ENCODE measurements at places on chromosomes 6 and 20. TPM values are rescaled to one million over a fixed set of nuclear protein-coding genes. Genes with fewer than 3 reads are reported as not detected.

DSP gene
- total RNA-seq: 0.04 TPM

- peaks cover 13% of the 10 kb centered on the region for H3K4me1 ChIP-seq
- DNase-seq: no peak
- H3K36me3 ChIP-seq: no peaks in the 10 kb centered on the region
- no peak overlapping the region for H3K27ac ChIP-seq
- peaks cover 13% of the 10 kb centered on the region for H3K27me3 ChIP-seq
Observed at GRCh38 chr6:7697820-7698623, 27.9 kb upstream of the BMP6 start.

- H3K36me3 ChIP-seq: no peaks in the 10 kb centered on the region
- no peak overlapping the region for H3K27ac ChIP-seq
- H3K4me1 ChIP-seq: no peaks in the 10 kb centered on the region
- H3K4me3 ChIP-seq: no peak overlapping the region
- H3K27me3 ChIP-seq: no peaks in the 10 kb centered on the region
Observed at GRCh38 chr6:72683797-72684196, 61.9 kb downstream of the KCNQ5 start.

DNA sequence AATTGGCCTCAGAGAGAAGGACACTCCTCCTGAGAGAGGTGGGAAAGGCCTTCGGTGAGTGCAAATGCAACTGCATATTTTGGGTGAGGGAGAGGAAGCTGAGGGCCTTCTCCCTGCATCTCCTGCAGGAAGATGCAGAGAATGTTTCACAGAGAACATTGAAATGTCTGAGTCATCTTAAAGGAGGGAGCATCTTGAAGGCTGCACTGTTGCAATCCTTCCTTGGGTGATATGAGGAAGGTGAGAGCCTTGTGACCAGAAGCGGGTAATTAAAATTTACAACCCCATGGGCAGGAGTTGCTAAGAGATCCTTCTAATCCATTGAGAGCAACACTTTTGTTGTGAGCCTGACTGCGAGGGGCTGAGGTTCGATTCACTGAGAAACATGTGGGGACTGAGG is 375.7 kb upstream of the MARCKS start:
- H3K4me1 ChIP-seq: no peaks in the 10 kb centered on the region
- H3K4me3 ChIP-seq: no peak overlapping the region
- H3K36me3 ChIP-seq: no peaks in the 10 kb centered on the region
- no peak for DNase-seq
- H3K27me3 ChIP-seq: no peaks in the 10 kb centered on the region
- no peak overlapping the region for H3K27ac ChIP-seq

DNA sequence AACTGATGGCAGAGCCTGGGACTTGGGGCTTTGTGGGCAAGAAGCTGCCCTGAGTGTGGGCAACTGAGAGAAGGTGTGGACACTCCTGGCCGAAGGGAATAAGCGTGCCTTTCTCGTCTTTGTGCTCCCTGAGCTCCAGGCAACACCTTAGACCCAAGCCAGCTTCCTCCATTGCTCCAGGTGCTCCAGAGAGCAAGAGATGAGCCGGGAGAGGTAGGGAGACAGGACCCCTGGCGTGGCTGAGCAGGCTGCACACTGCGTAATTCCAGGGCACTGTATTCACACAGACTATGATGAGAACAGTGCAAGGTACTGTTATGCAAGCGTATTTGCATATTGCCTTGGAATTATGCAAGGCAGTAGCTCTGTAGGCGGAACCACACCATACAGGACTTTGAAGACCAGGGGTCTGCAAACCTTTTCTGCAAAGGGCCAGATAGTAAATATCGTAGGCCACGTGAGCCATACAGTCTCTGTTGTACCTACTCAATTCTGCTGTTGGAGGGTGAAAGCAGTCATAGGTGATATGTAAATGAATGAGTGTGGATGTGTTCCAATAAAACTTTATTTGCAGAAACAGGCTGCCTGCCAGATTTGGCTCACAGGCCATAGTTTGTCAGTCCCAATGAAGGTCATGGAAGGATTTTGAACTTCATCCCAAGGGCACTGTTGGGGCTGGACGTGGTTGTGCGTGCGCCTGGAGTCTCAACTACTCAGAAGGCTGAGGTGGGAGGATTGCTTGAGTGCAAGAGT is 42.1 kb upstream of the FAM83D start:
- H3K27ac ChIP-seq: no peak overlapping the region
- no peaks in the 10 kb centered on the region for H3K27me3 ChIP-seq
- H3K36me3 ChIP-seq: peaks cover 25% of the 10 kb centered on the region
- peaks cover 57% of the 10 kb centered on the region for H3K4me1 ChIP-seq

Data from activated CD4-positive, alpha-beta T cell treated with anti-CD3 and anti-CD28 coated beads, Interleukin-2, amount 10 ng/mL, durations not matched to agents 7 days and 5 days (primary cell).